NCI-H1417 (cell line): ENCODE measurements at places on chromosomes 3 and 15.

- DNase-seq = no peak
Observed at GRCh38 chr3:143478115-143478693, 358.6 kb downstream of the CHST2 start.

DNA sequence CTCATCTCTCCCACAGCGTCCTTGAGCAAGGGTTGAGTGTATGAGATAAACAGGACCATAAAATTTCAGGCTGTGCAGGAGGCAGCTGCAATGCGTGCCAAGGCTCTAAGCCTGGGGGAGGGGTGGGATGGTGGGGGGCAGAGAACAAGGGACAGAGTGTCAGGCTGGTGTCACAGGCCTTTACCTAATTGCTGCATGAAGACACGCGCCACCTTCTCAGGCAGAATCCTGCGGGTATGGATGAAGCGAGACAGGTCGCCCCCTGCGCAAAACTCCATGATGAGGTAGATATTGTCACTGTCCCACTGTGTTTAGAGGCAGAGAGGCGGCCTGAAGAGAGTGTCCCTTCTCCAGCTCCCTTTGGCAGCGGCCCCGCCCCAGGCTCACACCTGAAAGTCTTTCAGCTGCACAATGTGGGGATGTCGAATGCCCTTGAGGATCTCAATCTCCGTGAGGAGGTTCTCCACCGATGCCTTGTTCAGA lies 1.0 kb downstream of the ULK3 start:
- DNase-seq = no peak

DNA sequence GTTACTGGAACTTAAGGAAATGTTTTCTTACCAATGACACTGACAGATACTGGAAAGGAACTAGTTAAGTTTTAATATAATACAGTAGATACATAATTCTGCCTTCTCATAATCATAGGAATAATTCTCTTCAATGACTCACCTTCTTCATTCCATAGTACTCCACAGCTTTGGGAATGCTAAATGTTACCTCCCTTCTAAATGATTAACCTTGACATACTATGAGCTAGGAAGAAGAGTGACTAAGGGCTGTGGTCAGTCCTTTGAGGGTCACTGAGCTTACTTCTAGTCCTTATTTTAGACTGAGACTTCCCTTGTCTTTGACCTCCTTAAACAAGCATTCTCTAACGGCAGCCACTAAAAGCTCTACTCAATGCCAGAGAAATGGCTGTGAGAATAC lies 69.6 kb upstream of the PPIB start:
- no peak for DNase-seq

- DNase-seq = no peak
Observed at GRCh38 chr15:42996871-42997270, 76.3 kb upstream of the TTBK2 start.

GRCh38 chr3:69650066-69650419 lies 89.2 kb upstream of the MITF start:
- no peak for DNase-seq

DNA sequence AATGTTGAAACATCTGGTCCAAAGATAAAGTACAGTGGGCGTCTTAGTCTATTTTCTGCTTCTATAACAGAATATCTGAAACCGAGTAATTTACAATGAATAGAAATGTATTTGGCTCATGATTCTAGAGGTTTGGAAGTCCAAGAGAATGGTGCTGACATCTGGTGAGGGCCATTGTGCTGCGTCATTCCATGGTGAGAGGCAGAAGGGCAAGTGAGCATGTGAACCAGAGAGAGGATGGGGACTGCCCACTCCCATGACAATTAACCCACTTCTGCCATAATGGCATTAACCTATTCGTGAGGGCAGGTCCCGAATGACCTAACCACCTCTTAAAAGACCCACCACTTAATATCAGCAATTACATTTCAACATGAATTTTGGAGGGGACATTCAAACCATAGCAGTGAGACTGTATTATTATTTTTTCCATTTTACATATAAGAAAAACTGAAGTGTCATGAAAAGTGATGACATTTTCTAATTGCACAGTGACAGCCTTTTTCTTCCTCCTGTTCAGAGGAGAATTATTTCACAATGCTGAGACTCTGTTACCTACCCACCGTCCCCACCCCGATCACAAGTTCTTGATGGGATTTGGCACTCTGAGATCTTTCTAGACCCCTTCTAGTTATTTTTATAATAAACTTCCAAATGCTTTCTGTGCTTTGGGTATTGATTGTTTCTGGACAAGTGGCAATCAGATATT lies 238.8 kb downstream of the RPLP1 start:
- DNase-seq = no peak

DNA sequence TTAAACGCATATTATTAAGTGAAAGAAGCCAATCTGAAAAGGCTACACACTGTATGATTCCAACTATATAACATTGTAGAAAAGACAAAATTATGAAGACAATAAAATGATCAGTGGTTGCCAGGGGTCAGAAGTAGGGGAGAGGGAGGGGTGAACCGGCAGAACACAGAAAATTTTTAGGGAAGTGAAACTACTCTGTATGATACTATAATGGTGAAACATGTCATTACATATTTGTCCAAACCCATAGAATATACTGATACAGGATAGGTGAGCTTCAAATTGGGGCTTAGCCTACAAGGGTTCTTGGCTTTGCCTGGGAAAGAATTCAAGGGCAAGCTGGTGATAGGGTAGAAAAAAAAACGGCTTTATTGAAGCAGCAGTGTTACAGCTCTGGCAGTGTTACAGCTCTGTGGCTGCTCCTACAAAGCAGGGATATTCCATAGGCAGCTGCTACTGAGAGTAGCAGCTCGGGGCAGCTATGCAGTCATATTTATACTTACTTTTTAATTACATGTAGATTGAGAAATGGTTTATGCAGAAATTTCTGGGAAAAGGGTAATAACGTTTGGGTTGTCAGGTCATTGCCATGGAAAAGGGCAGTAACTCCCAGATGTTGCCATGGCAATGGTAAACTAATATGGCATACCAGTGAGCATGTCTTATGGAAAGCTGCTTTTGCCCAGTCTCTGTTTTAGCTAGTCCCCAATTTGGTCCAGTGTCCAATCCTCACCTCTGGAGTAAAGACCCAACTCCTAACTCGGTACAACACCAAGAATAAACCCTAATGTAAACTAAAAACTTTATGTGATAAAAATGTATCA lies 125.1 kb upstream of the SLC25A36 start:
- DNase-seq = no peak

DNA sequence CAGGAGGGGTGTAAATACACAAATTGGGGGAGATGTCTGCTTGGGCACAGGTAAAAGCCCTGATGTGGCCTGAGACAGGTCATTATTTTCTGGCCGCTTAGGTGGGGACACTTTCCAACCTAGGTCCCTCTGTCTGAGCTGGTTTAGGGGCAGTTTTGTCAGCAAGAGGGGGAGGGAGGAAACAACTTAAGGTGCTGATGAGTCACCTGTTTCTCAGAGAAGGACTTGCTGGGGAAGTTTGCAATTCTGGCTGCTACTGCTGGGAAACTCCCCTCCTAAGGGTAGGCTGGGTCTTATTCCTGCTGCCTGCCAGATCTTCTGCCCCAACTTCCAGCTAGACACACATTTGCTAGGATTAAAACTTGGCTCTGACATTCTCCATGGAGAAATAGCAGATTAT lies 4.8 kb upstream of the RHOV start:
- no peak for DNase-seq
